H4 (cell line): ENCODE measurements at places on chromosomes 5 and 9. TPM values are rescaled to one million over a fixed set of nuclear protein-coding genes. Genes with fewer than 3 reads are reported as not detected.

- peak; percentile 68 for DNase-seq
Observed at GRCh38 chr5:39376293-39376714, 12.0 kb upstream of the C9 start.

DNA sequence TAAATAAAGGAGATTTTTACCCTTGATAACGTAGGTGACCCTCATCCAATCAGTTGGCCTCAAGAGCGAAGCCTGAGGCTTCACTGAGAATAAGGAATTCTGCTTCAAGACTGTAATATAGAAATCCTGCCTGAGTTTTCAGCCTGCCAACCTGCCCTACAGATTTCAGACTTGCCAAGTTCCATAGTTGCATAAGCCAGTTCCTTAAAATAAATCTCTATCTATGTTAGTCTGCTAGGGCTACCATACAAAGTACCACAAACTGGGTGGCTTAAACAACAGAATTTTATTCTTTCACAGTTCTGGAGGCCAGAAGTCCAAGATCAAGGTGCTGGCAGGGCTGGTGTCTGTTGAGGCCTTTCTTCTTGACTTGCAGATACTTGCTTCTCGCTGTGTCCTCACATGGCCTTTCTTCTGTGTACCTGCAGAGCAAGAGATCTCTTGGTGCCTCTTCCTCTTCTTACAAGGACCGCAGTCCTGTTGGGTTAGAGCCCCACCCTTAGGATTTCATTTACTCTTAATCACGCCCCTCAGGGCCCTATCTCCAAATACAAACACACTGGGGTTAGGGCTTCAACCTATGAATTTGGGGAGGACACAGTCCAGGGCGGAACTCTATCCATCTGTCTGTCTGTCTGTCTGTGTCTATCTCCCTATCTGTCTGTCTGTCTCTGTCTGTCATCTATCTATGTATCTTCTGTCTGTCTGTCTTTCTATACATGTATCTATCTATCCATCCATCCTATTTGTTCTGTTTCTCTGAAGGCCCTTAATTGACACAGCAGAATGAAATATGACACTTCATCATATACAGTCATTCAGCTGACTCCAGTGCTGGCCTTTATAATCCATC is 17.0 kb upstream of the CMBL start:
- DNase-seq = no peak

DNA sequence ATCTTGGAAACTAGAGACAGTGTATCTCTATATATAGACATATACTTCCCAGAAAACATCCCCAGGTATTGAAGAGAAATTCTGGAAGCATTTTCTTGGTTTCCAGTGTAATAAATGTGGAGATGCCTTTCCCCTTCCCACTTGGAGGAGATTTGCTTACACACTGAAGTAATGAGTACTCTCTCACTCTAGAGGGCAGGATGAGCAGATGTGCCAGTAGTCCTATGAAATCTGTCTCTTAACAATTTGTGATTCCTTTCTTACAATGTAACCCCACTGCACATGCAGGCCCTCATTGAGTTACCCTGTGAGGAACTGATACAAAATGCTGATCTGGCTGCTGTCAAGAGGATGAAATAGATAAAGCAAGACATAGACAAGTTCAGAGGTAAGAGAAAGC is 567.2 kb downstream of the SLCO4C1 start:
- DNase-seq = peak; percentile 56

EXOSC2 gene
- 51.5 and 63.6 TPM in 2 replicates for total RNA-seq

APBA1 gene
- 0.25 and 0.41 TPM in 2 replicates for total RNA-seq

GRCh38 chr9:86093788-86094555 is 5.4 kb downstream of the GOLM1 start:
- DNase-seq = peak; percentile 24

DNA sequence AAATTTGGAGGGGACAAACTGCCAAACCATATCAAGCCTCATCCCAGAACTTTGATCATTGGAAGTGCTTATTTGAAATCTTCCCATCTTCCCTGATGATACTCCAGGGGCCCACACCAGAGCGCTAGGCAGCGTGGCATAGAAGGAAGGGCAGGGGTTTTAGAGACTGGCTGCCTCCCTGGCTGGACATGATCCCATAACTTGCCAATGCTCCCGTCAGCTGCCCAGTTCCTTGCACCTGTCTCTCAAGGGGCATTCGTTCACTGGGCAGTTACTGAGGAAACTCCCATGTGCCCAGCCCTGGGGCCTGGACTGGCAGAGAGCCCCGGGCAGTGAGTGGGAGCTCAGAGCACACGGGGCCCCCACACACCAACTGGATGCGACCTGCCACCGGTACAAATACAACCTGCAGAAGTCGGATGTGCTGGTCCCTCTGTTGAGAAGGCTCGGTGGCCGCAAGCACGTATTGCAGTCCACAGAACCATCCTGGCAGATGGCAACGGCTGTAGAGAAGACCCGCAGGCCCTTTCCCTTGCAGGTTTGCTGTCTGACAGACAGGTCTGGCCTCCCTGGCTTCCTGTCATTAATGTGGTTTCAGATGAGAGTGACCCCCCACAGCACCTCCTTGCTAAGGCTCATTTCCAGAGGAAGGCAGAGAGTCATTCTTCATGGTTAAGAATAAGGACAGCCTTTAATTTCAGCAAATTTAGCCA is 122.4 kb downstream of the MVB12B start:
- DNase-seq = no peak
